ENCODE measurements at places on chromosomes 7 and 10. TPM values are rescaled to one million over a fixed set of nuclear protein-coding genes. Genes with fewer than 3 reads are reported as not detected.

GRCh38 chr10:23968301-23968700 is 240.6 kb upstream of the KIAA1217 start:
- DNase-seq, result no peak

DNA sequence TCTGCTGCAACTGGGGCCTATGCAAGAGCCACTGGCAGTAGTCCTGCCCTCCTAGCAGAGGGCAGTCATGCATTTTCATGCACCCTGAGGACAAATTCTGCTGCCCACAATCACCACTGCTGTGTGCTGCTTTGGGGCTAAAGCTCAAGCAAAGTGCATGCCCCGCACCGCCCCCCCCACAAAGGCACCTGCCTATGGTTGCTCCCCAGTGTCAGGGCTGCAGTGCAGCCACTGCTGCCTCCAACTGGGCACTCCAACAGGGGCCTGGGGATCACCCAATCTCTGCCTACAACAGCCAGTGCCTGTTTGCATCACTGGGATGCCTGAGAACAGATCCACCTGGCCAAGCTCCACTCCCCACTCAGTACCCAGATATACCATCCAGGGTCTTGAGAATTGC is 417.0 kb downstream of the HTR7 start:
- no peak for DNase-seq

The CLDN4 gene
- polyA plus RNA-seq, result 69.3 TPM

- DNase-seq, result no peak
Observed at GRCh38 chr10:3076138-3076537, 8.8 kb downstream of the PFKP start.

DNA sequence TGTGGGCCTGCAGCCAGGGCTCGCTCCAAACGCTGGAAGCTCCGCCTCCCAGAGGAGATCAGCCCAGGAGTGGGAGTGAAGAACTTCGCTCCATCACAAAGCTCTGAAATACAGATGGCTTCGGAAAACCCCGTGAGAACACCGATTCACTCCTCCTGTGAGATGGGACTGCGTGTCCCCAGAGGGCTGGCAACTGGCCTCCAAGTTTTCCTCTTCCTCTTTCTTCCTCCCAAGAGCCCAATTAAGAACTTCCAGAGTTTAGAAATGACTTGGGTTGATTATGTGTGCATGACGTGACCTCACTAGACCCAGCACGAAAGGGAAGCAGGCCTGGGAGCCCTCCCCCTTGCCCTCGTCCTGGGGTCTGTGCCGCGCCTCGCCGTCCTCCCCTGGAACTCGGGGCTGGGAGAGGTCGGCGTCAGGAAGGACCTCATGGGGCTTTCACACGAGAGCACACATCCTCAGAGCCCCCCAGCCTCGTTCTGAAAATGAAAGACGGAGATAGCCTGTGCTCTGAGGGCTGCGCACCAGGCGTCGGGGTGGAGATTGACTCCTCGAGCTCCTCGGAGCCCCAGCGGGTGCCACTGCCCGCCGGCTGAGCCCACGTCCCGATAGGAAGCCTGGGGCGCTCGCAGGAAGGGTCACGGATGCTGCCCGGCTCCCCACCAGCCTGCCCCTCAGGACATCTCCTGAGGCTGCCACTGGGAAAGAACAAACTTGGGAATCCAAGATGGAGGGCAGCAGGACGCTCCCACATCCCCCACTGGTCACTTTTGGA is 37.8 kb downstream of the PTPRN2 start:
- DNase-seq, result no peak

GRCh38 chr10:129951101-129951969 is 12.7 kb downstream of the EBF3 start:
- DNase-seq, result no peak

The TBXAS1 gene
- polyA plus RNA-seq, result 0.86 TPM

GRCh38 chr10:28556142-28556541 is 23.2 kb downstream of the WAC start:
- no peak for DNase-seq

GRCh38 chr10:80599424-80599847 is 61.7 kb downstream of the SH2D4B start:
- peak; percentile 68 for DNase-seq

DNA sequence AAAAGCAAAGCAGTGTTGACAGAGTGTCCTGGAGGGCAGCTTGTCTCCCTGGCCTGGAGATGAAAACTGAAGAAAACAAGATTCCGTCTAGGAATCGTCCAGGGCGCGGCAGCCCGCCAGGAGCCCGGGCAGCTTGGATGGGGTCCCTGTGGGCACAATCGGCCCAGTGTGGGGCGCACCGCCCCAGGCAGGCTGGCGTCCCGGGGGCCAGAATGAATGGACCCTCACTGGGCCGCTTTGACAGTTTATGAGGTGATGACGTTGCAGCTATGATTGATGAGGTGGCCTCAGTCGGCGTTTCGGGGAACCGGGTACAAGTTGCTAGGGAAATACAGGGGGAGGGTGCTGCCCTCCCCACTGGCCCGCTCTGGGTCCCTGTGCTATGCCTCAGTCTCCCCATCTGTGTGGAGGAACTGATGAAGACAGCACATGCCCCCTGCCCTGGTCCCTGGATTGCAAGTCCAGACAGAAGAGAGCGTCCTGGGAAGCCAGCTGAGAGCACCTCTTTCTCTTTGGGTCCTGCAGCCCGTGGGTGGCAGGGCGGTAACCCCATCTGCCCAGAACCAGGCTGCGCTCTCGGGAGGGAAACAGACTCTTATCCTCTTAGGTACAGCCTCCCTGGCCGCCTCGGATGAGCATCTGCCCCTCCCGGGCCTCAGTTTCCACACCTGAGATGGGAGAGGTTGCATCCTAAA is 131.3 kb downstream of the LHPP start:
- no peak for DNase-seq

DNA sequence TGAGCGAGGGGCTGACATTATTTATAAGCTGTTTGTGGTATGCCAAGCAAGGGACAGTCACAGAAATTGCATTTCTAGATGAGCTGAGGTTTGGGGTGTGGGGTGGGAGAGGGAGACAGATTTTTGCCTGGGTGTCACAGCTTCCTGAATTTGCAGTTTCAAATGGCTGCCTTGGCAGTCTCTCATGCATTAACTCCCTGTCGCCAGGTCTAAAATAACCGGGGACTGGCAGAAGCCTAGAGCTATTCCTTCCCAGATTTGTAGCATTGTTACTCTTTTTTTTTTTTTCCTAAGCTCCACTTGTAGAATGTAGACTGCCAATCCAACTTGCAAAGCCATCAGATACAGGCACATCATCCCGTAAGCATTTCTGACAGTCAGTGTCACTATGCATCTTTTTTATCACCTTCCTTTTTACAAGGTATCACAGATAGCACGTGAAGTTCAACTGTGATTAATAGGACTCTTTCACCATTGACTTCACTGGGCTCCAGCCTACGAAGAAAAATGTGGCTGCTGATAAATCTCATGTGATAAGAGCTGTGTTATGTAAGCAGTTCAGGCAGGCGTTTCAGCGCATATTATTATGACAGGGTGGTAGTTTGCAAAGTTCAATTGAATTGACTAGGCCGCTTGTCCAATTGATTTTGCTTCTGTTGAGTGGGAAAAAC is 130.7 kb upstream of the CELF2 start:
- no peak for DNase-seq

The HTR5A gene
- polyA plus RNA-seq, result not detected

DNA sequence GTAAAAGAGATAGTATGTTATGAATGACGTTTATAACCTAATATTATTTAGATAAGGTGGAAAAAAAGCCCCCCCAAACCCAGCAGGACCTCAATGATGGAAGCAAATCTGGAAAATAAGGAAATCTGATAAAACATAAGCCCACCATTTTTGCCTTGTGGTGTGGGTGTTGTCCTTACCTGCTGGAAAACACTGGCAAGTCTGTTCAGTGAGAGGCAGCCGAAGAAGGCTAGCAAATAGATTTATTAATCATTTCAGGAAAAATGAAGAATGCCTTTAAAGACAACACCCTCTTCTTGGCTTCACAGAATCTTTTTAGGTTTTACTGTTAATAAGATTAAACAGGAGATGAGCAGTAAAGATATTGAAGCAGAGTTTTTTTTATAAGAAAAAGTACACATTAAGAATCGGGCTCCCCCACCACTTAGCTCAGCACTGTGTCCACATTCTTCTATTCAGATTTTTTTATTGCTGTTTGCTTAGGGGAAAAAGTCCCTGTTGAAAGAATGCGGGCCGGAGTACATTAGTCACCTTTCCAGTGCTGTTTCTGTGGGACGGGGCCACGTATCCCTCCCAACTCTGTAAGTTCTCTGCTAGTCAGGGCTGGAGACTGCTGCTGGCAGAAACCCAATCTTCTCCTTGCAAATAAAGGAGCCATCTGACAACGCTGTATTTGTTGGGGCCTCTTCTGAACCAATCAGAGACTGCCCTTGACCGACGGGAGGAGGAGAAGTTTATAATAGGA is 104.1 kb downstream of the EVX1 start:
- DNase-seq, result no peak

The GDF10 gene
- 0.32 TPM for polyA plus RNA-seq

DNA sequence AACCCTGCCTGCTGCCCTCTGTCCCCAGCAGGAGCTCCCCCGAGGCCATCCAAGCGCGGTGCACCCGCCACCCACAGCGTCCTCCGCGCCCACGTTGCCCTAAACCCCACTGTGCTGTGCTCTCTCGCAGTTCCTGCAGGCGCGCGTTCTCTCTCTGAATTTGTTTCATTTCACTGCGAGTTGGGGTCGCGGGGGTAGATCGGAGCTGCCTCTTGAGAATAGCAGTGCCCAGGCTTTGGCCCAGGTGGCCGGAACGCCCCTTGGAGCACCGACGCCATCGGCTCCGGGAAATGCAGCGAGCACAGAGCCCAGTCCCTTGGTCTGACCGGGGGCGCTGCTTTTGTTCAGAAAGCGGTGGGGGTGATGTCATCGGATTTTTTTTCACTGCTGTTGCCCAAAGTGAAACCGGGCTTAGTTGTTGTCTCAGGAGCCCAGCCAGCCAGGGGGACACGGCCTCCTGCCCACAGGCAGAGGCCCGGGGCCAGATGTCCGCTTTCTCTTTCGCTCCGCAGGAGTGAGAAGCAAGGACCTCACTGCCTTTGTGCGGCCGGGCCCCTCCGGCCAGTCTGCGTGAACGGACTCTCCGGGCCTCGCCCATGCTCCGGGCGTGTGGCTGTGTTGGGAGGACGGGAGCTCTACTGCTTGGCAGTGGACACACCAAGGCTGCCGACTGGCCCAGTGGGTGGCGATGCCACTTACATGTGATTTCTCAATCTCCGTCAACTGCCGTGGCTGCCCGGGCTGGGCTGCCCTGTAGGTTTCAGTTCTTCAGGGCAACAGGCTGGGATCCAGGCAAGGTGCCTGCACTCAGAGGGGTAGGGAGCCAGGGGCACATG is 43.1 kb downstream of the FOXK1 start:
- DNase-seq, result no peak

The MTPN gene
- 25.6 TPM for polyA plus RNA-seq

The C10orf67 gene
- 0.03 TPM for polyA plus RNA-seq

- DNase-seq, result peak; percentile 44
Observed at GRCh38 chr10:71319042-71319799, at the start of gene SLC29A3. Gene SLC29A3, plus strand, starts transcription at chr10:71319259. Its CDS starts 51 bp downstream, at chr10:71319310.

DNA sequence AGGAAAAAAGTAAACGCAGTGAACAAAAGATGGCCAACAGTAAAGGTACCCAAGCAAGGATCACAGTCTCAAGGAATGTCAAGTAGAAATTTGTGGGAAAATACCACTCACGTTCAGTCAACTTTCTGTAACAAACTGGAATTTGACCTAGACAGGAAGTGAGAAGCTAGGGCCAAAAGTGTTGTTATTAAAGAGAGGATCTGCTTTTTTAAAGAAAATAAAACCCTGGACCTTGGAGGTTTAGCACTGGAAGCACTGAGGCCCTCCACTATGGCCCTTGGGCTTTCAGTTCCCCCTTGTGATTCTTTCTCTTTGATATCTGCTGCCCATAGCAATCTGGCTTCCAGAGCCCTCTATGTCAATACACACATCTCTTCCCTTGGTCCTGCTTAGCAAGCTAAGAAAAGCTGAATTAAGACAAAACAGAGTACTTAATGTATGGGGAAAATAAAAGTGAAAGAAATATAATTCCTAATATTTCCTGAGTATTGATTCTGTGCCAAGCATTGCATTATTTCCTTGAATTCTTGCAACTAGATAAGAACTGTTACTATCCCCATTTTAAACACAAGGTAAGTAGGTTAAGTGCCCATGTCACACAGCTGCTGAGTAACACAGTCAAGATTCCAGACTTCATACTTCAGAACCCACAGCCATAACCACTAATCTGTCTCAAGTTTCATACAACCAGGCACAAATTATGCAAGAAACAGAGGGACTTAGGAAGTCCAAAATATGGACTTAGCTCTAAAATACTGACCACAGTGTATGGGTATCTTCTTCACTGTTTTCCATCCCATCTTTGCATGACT is 2.6 kb upstream of the ZNF438 start:
- DNase-seq, result no peak

DNA sequence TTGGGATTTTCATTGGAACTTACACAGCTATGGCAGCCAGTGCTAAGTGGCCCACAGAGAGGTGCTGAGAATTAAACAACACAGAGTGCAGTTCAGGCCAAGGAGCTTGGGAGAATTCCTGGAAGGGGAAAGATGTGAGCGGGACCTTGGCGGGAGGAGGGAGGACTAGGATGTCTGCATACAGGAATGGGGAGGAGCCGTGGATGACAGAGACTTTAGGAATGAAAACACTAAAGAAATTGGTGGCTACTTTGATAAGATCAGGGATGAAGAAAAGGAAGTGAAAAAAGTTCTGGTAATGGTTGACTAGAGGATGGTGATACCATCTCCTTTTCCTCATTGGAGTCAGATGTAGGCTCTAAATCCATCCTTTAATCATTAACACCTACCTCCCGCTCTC is 234.2 kb upstream of the FZD8 start:
- no peak for DNase-seq

- DNase-seq, result no peak
Observed at GRCh38 chr7:147279964-147280374, 1163.4 kb downstream of the CNTNAP2 start.

The GLI3 gene
- 10.6 TPM for polyA plus RNA-seq

DNA sequence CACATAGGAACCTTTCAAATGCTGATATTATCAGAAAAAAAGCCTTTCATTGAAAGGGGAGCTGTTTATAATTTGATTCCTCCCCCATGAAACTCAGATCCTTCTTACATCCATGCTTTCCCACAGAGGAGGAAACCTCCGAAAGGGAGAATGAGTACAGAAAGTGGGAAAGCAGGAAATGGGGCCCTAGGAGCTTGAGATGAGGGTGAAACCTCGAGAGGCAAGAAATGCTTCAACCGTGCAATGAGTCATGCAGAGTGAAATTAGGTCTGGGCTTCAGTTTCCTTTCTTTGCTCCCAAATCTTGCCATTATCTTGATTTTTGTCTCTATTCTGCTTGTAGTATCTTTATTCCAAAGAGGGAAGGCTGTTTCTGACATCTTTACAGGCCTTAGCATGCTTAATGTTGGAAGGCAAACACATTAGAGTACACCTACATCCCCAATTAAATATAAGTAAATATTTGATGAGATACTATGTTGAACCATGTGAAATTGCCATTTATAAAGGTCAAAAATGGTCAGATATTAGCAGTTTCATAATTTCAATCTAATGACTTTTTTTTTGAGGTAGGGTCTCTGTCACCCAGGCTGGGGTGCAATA is 79.1 kb downstream of the NAMPT start:
- DNase-seq, result no peak

Measured in H1 (cell line).